ENCODE measurements at places on chromosomes 16 and 17.

DNA sequence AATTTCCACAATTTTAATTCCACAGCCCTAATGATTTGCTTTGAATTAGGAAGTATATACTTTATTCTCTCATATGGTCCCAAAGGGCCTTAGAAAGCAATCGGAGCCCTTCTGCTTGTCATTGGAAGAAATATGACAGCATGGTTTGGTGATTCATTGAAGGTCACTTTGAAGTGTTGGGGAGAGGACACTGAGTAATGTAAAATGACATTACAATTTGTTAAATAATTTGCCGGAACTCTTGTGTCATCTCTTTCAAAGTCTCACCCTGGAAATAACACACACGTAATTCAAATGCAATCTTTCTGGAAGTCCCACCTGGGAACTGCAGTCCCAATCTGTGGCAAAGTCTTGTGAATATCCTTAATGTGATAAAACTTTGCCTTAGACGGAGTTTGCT, 59.8 kb downstream of the BMERB1 start:
- DNase-seq, result no peak

DNA sequence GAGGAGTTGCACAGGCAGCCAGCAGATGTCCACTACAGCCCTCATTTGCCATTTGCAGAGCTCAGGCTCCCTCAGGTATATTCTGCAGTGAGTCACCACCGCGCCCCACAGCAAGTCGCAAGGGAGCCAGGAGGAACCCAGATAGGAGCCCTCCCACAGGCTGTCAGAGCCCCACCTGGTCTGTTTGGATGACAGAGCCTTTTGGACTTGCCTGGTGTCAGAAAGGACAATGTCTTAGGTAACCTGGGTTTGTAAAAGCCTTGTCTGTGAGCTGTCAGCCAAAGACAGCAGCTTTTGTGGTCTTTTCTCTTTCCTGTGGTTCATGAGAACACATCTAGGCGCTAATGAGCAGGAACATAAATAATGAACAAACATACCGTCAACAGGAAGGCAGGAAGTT, 70.9 kb downstream of the GNAO1 start:
- DNase-seq, result no peak

- DNase-seq, result no peak
These were observed 37.8 kb upstream of the RASL10B start for GRCh38 chr17:35693662-35694061.

DNA sequence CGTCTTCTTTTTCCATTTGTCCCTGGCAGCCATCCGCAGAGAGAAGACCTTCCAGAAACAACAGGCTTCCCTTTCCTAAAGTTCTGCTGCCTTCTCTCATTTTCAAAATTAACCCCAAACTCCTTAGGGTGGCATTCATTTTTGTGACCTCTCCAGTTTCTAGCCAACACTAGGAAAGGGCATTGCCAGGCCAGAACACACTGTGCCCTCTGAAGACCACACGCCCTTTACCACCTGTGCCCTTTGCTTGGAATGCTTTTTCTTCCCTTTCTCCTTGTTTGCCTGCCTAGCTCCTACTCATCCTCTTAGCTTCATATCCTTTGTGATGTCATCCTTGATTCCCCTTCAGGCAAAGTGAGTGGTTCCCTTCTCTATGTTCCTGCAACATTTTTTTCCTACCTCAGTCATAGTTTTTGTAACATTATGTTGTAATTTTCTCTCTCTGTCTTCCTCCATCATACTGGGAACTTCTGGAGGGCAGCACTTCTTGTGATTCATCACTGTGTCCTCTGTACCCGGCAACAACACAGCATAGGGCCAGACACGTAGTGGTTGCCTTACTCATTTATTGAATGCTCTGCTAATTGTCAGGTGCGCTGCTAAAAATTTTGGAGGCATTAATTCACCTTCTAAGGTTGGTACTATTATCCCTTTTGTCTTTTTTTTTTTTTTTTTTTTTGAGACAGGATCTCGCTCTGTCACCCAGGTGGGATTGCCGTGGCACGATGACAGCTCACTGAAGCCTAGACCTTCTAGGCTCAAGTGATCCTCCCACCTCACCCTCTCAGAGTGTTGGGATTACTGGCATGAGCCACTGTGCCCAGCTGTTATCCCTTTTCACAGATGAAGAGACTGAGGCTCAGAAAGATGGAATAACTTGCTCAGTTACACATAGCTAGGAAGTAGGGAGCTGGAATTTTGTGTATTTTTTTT, 1.0 kb downstream of the KAT8 start:
- peak; percentile 98 for DNase-seq

GRCh38 chr16:73000020-73000906, 47.7 kb downstream of the ZFHX3 start:
- DNase-seq, result no peak

DNA sequence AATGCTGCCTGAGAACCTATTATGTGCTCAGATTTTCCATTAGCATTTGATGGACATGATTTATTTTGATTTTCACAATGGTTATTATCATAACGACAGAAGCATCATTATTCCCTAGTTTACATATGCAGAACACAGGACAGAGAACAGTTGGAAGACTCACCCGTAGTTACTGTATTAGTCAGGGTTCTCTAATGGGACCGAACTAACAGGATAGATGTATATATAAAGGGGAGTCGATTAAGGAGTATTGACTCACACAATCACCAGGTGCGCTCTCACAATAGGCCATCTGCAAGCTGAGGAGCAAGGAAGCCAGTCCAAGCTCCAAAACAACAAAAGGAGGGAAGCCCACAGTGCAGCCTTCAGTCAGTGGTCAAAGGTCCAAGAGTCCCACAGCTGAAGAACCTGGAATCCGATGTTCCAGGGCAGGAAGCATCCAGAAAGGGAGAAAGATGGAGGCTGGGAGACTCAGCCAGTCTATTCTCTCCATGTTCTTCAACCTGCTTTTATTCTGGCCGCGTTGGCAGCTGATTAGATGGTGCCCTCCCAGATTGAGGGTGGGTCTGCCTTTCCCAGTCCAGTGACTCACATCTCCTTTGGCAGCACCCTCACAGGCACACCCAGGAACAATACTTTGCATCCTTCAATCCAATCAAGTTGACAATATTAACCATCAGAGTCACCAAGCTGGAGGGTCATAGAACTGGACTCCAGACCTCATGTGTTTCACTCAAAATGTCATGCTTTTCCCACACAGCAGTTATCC, 92.7 kb upstream of the XYLT1 start:
- DNase-seq, result no peak

- DNase-seq, result no peak
These were observed 79.4 kb downstream of the SDK2 start for GRCh38 chr17:73564843-73565242.

GRCh38 chr17:14301279-14302090, 604 bp downstream of the HS3ST3B1 start:
- DNase-seq, result no peak

DNA sequence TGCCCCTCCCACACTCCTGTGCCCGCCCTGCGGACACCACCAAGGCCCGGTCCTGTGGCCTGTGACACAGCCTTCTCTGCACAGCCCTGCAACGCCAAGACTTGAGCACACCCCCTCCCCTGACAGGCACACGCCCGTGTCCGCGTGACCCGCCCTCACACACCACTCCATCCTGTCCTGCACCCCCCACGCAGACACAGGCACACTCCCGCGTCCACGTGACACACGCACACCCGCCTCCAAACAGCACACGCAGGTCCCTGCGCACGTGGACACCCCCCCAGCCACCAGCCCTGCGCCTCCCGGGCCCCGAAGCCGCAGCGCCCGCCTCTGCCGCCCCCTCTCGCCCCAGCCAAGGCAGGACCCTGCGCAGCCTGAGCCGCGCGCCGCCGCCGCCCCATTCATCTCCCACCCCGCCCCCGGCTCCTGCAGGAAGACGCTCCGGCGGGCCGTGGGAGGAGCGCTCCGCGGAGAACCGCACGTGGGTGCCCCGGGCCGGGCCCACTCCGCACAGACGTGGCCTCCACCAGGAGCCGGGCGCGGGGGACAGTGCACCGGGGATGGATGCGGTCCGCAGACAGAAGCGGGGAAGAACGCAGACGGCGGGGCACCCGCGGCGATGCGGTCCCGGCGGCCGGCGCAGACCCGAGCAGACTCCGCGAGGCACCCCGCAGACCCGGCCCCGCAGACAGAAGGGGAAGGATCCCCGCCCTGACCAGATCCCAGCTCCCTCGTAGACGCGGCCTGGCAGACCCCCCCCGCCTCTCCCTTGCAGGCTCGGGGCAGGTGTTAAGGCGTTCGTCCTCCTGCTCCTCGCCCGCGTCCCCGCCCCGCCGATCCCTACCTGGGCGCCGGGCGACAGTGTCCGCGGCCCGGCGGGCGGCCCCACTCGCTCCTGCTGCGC, 506 bp downstream of the CAMKK1 start:
- peak; percentile 63 for DNase-seq

DNA sequence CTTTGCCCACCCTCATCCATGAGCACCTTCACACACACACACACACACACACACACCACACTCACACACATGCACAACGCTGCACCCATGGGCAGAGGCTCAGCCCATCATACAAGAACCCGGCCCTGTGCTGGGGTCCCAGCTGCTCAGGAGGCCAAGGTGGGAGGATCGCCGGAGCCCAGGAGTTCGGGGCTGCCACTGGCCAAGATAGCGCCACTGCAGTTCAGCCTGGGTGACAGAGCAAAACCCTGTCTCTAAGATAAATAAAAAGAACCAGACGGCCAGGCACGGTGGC, 3.4 kb upstream of the FSCN2 start:
- no peak for DNase-seq

GRCh38 chr16:30761427-30761927, 385 bp downstream of the CFAP119 start:
- DNase-seq, result no peak

- DNase-seq, result peak; percentile 63
These were observed 108.9 kb downstream of the MAP2K6 start for GRCh38 chr17:69523244-69523861.
